ENCODE measurements at places on chromosomes 3 and 15. TPM values are rescaled to one million over a fixed set of nuclear protein-coding genes. Genes with fewer than 3 reads are reported as not detected.
A peak's percentile ranks its signal among the peaks of the same experiment; 100 is the strongest.

- no peak for DNase-seq
Measured at GRCh38 chr3:567488-568185, 371.1 kb downstream of the CHL1 start.

DNA sequence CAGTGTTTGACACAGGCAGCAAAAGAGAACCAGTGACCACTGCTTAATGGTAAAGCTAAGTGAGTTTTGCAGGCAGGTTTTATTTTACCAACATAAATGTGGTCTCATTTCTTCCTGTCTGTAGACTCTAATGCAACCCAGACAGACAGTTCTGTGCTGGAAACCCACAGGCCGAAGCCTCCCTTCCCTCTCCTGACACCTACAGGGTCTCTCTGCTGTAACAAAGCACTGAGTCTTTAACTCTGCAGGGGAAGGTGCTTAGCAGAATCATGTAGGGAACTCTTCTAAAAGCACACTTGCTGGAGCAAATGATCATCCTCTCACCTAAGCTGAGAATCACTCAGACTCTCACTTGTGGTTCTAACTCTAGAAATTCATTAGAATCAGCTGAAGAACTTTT, 200.3 kb downstream of the KBTBD8 start:
- no peak for DNase-seq

- DNase-seq = no peak
Measured at GRCh38 chr15:42100021-42100800, 5.8 kb upstream of the PLA2G4D start.

GRCh38 chr15:58513008-58513407, 81.2 kb downstream of the LIPC start:
- DNase-seq = no peak

- DNase-seq = no peak
Measured at GRCh38 chr15:91368611-91369010, 268.6 kb downstream of the SV2B start.

- DNase-seq = peak; percentile 54
Measured at GRCh38 chr15:78979456-78980320, 34.8 kb upstream of the CTSH start.

DNA sequence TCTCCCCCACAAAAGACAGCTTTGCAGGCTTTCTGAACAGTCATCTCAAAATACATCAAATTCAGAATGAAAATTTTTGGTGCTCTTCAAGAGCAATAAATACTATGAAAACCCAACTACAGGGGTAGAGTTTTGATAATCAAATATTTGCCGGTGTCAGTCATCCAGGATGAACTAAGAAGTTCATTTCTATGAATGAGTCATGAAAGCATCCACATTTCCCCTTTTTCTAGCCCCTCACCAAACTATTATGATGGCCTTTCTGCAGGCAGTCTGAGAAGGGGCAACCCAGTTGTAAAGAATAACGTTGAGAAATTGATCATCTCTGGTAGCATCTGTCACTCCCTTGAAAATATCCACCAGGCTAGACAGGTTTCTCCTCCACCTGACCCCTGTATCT, 3.1 kb upstream of the LPCAT4 start:
- DNase-seq = no peak

DNA sequence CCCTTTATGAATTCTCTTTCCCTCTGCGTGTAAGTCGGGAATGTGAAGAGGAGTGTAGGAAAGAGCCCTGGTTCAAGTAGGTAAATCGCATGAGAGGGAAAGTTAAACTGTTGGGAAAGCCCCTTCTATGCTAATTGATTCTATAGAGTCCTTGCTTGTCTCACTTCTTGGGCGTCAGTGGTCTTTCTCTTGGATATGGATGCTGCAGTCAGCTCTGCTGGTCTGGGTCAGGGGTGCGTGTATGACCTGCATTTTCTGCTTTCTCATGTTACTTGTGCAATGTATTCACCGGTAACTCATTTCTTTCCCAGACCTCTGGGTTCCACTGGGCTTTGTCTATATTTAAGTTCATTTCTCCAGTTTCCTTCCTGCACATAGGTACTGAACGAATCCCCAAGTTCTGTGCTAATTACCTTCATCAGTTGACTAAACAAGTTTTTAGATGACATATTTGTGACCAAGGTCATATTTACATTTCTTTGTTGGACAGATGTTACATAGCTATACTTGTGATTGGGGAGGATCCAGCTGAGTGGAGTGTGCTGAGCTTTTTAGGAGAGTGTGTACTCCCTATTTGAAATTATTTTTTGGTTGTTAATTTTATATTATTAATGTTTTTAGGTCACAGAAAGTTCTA, 1.4 kb downstream of the SETD5 start:
- DNase-seq = peak; percentile 71

GRCh38 chr3:114518206-114518808, 224.5 kb downstream of the TIGIT start:
- DNase-seq = no peak

- no peak for DNase-seq
Measured at GRCh38 chr15:35827911-35828310, 281.9 kb upstream of the DPH6 start.

GRCh38 chr3:134078169-134078831, 48.6 kb upstream of the SLCO2A1 start:
- no peak for DNase-seq

DNA sequence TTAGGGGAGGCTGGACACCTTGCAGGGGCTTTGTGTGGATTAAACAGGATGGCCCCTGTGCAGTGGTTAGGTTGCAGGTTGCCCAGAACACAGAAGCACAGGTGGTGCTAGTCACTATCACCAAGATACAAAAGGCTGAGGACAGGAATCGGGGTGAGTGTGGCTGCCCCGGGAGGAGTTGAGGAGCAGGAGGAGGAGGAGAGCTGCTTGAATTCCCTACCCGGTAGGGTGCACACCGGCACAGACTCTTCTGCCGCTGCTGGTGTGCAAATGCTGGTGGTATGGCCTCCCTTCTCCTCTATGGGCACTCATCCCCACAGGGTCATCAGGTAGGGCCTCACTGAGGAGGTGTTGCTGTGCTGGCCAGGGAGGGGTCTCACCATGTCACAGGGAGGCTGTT, 67.5 kb upstream of the SMAD6 start:
- DNase-seq = no peak

- no peak for DNase-seq
Measured at GRCh38 chr15:32838338-32838737, 120.5 kb downstream of the GREM1 start.

DNA sequence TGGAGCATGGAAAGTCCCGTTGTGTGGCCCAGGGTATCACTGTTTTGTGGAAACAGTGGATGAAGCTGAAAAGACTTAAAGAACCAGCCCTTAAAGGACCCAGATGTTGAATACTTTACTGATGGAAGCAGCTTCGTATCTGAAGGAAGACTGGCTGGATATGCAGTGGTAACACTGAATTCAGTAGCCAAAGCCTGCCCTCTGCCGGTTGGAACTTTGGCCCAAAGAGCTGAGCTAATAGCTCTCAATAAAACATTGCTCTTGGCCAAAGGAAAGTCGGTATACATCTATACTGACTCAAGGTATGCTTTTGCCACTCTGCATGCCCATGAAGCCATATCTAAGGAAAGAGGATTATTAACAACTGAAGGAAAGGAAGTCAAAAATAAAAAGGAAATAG, 885.4 kb downstream of the PDCD6IP start:
- no peak for DNase-seq

DNA sequence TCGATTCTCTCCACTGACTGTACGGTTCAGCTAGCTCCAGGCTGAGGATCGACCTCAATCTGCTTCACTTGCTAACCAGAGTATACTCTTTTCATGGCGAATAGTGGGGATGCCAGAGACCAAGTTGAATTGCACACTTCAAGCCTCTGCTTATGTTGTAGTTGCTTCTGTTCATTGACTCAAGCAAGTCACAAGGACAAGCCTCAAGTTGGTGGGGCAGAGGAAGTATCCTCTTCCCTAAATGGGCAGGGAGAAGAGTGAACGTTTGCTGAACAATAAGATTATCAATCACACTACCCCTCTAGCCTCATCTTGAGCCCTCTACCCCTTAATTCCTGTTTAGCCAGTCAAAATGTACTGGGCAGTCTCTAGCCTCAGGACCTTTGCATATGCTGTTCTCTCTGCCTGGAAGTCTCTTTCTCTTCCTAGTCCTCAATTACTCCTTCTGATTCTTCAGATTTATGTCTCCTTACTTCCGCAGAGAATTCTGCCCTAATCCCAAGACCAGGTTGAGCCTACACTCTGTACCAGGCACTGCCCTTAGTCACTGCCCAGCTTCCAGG, 390.4 kb upstream of the PROK2 start:
- DNase-seq = no peak

GRCh38 chr15:80152896-80153876, at the start of gene FAH:
FAH (plus strand) TSS chr15:80152999; CDS start chr15:80153055, 56 bp downstream.
- DNase-seq = peak; percentile 13

- DNase-seq = no peak
Measured at GRCh38 chr3:176697284-176697889, 499.9 kb downstream of the TBL1XR1 start.

GRCh38 chr3:139130390-139131140, 85.9 kb upstream of the PRR23C start:
- DNase-seq = no peak

- DNase-seq = no peak
Measured at GRCh38 chr3:140247775-140248174, 312.8 kb downstream of the CLSTN2 start.

- no peak for DNase-seq
Measured at GRCh38 chr3:46905213-46905560, 27.7 kb downstream of the PTH1R start.

DNA sequence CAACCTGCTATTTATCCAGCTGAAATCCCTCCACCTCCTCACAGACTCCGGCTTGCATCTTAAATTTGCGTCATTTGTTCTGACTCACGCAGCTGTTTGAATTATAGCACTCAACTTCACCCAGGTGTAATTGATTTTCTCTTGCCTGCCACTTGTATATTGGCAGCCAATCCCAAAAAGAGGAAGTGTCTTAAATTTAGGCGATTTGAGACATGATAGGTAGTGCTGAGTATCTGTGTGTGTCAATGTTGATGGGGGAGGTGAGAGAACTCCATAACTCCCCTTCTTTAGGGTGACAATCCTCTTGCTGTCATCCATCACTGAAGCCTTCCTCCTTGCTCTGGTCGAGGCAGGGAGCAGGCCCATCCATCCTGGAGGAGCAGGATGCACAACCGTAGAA, 77.2 kb upstream of the TPRG1 start:
- DNase-seq = no peak

DNA sequence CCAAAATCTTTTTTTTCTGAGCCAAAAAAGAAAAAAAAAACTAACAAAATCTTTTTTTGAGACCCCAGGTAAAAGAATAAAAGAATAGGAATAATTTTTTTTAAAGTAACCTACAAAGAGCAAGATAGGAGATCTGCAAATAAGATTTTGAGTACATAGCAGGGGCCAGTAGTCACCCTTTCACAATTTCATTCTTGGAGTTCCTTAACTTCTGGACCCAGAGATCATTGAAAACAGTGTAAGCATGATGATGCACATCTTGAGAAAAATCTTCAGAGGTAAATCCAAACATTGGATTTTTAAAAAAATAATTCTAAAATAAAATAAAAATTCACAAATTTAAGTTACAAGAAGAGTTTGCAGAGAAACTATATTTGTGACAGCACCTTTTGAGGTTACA, 18.8 kb downstream of the TFRC start:
- DNase-seq = no peak

DNA sequence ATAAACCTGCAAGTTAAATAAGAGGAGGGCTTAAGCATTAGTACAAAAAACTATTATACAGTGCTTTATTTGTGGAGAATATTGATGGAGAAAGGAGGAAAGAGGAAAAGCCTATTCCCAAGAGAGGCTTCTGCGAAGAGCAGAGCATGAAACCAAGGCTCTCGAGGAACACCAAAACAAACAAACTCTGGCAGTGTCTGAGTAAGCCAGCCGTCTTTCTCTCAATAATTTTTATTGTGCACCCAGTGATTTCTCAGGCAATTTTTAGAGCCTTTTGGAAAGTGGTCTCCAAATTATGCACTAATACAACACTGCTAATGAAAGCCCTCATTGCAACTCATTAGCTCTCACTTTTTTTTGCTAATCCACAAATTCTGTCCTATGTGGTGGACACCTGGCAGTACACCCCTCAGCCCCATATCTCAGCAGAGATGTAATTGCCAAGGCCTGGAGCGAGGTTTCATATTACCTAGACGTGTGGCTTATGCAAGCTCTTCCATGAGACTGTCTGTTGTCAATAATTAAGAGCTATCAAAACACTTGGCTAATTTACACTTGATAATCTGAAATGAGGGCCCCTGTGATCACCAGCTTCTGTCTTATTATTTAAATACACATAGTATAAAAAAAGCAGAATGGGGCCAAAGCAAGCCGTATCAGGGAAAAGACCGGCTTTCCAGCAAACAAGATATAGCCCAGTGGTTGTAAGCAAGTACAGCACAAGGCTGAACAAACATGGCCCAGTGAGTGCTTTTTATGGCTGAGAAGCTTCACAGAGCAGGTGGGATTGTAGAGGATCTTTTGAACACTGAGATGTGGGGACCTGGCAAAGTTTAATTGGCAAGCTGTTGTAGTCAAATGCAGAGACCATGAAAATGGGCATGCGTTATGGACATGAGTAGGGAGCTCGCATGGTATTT, 216.9 kb downstream of the ROBO2 start:
- no peak for DNase-seq

DNA sequence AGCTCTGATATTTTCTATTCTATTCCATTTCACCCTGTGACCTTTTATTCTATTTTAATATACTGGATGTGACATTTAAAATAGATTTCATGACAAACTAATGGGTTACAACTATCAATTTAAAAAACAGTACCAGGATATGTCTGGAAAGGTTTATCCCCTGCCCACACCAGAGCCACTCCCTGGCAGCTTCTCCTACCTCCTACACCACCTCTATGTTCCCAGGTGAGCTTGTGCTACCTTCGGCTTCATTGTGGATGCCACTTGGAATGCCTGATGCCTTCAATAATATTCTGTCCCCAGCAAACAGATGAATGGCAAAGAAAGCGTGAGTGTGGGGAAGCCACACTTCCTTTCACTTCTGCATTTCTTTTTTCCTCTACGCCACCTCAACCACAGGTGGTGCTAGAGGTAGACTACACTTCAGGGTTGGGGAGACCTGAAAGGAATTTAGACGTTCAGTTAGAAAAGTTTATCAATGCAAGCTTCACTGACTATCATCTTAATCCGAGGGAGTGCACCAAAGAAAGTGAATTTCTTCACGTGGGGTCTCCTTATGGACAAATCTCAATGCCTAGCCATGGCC, 213.0 kb downstream of the SSR3 start:
- DNase-seq = no peak

The KAT2B gene
- 24.7 TPM for total RNA-seq

The CLRN1 gene
- not detected for total RNA-seq

The ITIH3 gene
- total RNA-seq = 0.49 TPM

The SLC24A5 gene
- total RNA-seq = 3.6 TPM

The UBAP1L gene
- total RNA-seq = 2.2 TPM

The SCN5A gene
- 0.39 TPM for total RNA-seq

The CHRFAM7A gene
- 1.4 TPM for total RNA-seq

The LTK gene
- 0.69 TPM for total RNA-seq

The CHL1 gene
- 19.8 TPM for total RNA-seq

The RBM5 gene
- total RNA-seq = 247 TPM

The DBR1 gene
- total RNA-seq = 16.3 TPM

The CHRM5 gene
- total RNA-seq = not detected

The PLIN1 gene
- total RNA-seq = 119 TPM

The ROPN1 gene
- 0.69 TPM for total RNA-seq
